ELF-1 (cell line): ENCODE measurements at places on chromosomes 5 and 9.

DNA sequence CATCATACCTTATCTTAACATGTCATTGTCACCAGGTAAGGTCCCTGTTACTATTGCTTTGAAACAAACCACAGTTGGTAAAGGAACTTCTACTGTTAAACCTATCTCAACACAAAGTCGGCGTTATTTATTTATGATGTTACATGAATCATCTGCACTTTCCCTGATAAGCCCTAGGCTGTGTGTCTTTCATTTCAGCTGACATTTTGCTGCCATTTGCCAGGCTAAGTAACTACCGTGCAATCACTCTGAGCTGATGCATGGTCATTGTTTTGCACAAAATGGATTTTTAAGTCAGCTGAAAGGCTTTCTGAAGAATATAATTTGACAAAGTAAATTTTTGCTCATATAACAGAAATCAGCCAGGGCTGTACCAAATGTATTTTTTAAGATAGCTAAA lies 546.5 kb downstream of the ZNF608 start:
- no peak for DNase-seq

GRCh38 chr9:85451680-85452079 lies 290.1 kb downstream of the AGTPBP1 start:
- peak; percentile 14 for DNase-seq

DNA sequence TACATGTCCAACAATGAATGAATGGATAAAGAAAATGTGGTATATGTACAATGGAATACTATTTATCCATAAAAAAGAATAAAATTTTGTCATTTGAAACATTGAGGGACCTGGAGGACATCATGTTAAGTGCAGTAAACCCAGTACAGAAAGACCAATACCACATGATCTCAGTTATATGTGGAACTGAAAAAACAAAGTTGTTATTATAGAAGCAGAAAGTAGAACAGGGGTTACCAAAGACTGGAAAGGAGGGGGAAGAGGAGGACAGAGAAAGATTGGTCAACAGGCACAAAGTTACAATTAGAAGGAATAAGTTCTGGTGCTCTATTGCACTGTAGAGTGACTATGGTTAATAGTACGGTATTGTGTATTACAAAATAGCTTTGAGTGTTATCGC lies 233.8 kb downstream of the SEMA6A start:
- no peak for DNase-seq

- DNase-seq: no peak
These were observed 72.4 kb upstream of the CXCL14 start for GRCh38 chr5:135651156-135651555.

GRCh38 chr5:122175852-122176251 lies 46.5 kb downstream of the ZNF474 start:
- no peak for DNase-seq

- DNase-seq: no peak
These were observed 46.1 kb upstream of the RAI14 start for GRCh38 chr5:34609951-34610441.

DNA sequence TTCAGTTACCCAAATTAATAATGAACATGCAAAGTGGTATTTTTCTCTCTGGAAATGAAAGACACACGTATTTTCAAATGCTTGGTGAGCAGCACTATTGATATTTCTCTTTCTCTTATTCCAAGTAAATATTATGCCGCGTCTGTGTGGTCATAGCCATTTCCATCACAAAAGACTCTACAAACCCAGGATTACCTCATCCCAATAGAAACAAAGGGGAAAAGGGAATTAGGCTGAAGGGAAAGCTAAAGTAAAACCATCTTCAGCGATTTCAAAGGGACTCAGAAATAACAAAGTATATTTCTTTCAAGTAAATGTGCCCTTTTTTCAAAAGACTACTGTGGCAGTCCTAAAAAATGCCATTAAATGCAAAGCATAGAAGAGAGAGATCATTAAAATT lies 62.0 kb upstream of the FST start:
- no peak for DNase-seq

DNA sequence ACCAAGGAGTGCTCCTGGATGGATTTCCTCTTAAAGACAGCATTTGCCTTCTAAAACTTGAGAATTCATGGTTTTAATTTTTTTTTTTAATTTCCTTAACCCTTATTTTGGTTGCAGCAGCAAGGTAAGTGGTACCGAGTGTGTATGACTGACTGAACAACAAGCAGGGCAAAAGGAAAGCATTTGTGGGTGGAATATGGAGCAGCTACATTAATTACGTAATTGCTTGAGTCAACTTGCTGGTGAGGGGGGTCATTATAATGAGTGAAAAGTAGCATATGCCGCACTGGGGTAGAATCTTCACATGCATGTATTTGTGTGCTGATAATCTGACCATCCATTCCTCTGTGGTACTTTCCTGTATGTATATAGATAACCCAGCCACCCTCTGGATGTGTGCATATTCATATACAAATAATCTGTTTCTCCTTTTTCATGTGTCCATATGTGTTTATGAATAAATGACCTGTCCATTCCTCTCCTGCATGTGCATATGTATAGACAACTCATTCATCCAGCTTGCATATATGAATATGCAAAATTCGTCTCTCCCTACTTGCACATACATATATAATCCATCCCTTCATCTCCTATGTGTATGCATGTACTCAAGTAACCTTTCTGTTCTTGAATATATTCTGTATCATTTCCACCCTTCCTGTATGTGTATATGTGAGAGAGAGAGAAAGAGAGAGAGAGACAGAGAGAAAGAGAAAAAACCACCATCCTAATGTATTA lies 147.5 kb upstream of the RUSC2 start:
- no peak for DNase-seq

- DNase-seq: no peak
These were observed 3.4 kb upstream of the INPP5E start for GRCh38 chr9:136443087-136443486.

DNA sequence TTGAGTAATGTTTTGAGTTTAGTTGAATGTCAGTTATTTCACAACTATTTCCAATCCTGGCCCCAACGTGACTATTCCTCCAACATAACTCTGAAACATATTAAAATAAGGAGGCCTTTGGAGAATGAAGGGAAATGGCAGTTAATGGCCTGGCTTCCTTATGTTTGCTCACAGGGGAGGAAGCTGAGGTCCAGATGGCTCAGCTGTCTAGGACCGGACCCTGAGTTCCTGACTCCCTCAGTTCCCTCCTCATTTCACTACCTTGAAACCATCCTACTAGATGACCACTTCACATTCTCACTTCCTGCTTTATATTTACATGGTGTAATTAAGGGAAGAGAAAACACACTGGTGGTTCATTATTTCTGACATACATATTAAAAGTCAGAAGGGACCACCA lies 6.6 kb downstream of the OTULINL start:
- DNase-seq: no peak

DNA sequence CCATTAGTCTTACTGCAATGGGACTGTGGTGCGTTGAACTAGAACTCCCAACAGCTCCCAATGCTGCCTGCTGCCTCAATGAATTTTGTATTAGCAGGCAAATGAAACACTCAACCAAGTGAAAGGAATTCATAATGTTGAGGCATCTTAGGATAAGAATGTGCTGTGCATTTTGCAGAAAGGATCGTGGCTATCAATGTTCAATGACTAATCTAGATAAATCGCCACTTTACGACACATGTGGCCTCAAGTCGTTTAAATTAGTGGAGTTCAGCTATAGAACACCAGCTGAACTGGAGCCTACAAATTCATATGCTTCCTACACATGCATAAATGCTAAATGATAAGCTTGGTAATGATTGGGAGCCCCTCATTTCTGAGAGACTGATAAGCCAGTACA lies 318.4 kb downstream of the PSAT1 start:
- no peak for DNase-seq

GRCh38 chr5:100904259-100904861 lies 1.3 kb upstream of the ST8SIA4 start:
- peak; percentile 6 for DNase-seq

- DNase-seq: no peak
These were observed 17.7 kb upstream of the ANXA1 start for GRCh38 chr9:73133921-73134407.

DNA sequence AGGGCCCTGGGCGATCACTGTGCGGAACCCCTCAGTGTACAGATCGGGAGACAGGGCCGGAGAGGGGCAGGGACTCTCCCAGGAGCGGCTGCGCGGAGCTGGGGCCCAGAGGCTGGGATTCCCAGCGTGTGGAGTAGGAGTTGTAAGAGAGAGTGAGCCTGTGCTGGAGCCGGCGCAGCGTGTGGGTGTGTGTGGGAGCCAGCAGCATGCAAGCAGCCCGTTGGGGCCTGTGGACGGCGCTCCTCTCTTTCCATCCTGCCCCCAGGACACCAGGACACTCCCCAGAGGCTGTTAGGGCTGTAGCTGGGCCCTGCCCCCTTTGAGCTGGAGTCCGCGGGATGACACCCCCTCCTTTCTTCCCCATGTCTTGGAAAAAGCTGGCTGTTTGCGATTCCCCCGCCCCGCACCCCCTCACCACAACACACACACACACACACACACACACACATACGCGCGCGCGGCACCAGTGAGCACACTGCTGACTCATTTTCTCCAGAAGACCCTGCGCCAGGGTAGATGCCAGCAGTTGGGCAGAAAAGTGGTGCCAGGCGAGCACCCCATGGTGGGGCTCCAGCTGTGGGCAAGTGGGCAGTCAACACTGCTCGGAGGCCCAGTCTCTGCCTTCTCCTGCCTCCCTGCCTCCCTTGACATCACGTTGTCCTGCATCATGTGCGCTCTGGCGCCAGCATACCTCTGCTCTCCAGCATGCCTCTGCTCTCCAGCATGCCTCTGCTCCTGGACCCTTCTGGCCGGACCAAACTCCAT lies 1.5 kb downstream of the COL27A1 start:
- DNase-seq: peak; percentile 69

DNA sequence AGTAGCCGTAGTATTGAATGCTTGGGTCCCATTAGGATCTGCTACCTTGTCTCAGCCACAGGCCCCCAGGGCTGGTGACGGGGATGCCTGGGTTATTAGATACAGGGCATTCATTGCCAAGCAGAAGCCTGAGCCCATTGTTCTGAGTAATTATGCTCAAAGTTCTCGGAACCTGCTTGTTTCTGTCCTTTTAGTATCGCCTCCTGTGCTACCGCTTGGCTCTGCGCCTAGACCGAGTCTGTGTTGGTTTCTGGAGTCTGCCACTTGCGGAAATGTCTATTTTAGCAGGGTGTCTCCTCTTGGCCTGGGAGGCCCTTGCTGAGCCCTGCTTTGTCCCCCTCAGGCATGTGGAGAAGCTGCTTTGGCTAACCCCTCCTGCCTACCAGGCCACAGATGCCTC lies 506.1 kb downstream of the BNC2 start:
- DNase-seq: peak; percentile 45

DNA sequence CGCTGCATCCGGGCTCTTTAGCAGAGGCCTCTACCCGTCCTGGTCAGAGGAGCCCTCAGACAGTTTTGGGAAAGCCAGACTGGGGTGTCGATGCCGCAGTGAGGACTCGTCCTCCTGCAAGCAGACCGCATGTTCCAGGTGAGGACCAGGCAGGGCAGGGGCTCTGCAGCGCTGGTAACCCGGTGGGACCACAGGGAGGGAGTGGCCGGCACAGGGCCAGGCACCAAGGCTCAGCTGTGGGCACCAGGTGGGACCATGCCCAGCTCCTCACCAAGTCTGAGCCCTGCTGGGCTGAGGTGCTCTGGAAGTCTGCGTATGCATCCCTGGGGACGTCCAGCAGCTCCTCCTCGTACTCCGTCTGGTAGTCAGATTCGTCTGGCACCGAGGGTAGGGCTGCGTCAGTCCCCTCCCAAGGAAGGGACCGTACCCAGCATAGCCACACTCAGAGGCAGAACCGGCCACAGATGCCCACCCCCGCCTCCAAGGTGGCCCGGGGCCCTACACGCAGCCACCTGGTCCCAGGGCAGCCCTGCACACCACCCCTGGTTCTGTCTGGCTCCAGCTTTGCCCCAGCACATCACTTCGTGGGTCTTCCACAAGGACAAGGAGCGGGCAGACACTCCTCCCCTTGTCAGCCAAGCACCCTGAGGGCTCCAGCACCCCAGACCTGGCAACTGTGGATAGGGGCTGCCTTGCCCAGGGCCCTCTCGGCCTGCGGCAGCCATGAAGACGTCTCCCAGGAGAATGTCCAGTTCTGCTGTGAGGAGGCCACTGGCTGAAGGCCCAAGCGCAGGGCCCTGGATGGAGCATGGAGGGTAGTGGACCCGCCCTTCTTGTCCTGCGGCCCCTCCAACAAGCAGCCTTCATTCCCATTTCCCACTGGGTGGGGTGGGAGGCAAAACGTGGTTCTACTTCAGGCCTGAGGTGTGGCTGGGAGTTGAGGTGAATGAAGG lies 1.5 kb upstream of the NSMF start:
- no peak for DNase-seq

DNA sequence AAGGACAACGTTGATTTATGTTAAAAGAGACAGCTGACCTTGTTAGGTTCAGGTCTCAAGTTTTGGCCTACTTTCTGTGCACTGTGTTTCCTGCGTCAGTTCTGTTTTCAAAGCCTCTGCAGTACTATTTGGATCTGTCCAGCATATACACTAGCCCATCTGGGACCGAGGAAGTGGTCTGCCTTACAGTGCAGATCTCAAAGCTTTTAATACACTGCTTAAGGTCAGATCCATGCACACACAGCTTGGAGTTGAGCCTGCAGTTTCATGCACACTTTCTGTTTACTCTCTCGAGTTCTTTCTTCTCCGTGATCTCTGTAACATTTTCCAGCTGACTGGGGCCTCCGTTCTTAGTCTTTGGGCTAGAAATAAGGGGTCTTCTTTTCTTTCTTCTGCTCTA lies 24.1 kb downstream of the CARTPT start:
- no peak for DNase-seq

DNA sequence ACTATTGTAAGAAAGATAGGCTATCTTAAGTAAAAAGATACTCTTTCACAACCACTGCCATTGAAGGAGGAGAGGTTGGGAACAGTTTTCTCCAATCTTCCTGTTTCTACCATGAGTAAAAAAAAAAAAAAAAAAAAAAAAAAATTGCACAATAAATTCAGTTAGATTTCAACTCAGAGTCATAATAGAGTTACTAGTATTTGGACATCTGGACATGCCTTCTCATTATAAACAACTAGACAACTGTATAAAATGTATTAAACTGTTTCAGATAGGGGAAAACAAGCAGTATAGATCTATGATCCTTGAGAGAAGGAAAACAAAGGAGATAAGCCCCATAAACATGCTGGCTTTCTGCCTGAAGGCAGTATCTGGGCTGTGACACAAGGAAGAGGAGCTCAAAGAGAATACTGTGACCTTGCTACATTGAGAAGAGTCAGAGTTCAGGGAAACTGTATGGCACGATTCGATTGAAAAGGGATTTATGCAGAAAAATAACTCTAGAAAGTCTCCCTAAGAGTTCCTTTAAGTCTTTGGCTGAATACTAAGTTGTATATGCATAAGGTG lies 249.2 kb upstream of the POU5F2 start:
- DNase-seq: peak; percentile 29

GRCh38 chr9:124517600-124517999 lies 10.4 kb upstream of the NR5A1 start:
- DNase-seq: peak; percentile 76

GRCh38 chr9:95058121-95058785 lies 259.3 kb downstream of the FANCC start:
- no peak for DNase-seq

- DNase-seq: no peak
These were observed 324.1 kb upstream of the TNC start for GRCh38 chr9:115442054-115442453.
